Omental fat pad (tissue), 4 donors: ENCODE measurements at places on chromosomes 11 and 22.

- DNase-seq: no peak
Measured at GRCh38 chr11:121141066-121141465, 40.0 kb downstream of the TECTA start.

DNA sequence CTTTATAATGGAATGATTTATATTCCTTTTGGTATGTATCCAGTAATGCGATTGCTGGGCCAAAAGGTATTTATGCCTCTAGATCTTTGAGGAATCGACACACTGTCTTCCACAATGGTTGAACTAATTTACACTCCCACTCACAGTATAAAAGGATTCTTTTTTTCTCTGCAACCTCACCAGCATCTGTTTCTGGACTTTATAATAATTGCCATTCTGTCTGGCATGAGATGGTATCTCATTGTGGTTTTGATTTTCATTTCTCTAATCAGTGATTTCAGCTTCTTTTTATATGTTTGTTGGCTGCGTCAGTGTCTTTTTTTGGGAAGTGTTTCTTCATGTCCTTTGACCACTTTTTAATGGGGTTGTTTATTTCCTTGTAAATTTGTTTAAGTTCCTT is 679.3 kb downstream of the JRKL start:
- DNase-seq: no peak

- DNase-seq: no peak
Measured at GRCh38 chr11:65431451-65432099, 9.0 kb downstream of the NEAT1 start.

DNA sequence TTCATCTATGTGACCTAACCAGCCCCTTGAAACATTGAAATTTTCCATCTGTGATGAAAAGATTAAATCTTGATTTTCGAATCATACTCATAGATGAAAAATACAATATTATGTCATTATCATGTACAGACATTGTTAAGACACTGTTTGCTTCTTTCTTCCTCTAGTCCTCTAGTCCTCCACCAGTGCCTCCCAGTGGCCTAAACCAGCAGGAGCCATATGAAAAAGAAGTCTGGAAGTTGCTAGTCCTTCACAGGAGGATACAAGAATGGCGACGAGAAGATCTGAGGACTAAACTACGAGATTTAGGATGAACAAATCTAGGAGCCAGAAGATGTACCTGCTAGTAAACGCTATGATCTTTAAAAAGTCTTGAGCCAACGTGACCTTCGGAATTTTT is 134.1 kb downstream of the SLC17A6 start:
- DNase-seq: no peak

GRCh38 chr22:34160141-34160783 is 240.0 kb upstream of the LARGE1 start:
- no peak for DNase-seq

DNA sequence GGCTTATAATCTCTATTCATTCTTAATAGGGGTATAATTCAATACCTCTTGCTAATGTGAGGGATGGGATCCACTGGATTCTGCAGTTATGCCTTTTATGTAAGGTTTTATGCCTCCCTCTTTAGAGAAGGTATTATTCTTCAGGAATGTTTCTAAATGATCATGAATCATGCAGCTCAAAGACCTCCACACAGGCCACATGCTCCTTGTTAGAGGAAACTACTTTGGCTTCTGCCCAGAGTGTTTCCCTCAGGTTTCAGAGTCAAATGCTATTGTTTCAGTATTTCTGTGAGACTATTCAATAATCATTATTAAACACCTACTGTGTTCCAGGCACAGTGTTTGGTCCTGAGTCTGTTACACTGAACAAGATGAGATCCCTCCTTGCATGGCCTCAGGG is 115.9 kb downstream of the RAB38 start:
- no peak for DNase-seq

DNA sequence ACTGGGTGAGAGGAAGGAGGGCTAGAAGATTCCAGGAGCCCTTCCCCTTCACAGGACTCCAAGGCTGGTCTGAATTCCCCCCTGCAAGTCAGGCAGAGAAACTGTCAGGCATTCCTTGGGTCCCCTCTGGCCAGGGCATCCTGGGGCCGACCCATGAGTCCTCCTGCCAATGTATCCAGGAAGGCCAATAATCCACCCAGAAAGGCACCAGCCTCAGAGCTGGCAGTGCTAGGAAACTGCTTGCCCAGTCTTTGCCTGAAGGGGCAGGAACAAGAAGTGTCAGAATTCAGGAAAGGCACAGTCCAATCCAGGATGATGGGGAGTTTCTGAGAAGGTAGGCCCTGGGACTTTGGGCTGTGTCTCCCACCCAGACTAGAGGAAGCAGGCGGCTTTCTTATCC is 41.0 kb downstream of the BUD13 start:
- DNase-seq: no peak

GRCh38 chr11:133160754-133161153 is 371.5 kb downstream of the OPCML start:
- DNase-seq: no peak

GRCh38 chr11:79456501-79456900 is 15.7 kb upstream of the TENM4 start:
- DNase-seq: no peak

GRCh38 chr22:22821340-22821739 is 66.3 kb upstream of the IGLL5 start:
- DNase-seq: no peak

DNA sequence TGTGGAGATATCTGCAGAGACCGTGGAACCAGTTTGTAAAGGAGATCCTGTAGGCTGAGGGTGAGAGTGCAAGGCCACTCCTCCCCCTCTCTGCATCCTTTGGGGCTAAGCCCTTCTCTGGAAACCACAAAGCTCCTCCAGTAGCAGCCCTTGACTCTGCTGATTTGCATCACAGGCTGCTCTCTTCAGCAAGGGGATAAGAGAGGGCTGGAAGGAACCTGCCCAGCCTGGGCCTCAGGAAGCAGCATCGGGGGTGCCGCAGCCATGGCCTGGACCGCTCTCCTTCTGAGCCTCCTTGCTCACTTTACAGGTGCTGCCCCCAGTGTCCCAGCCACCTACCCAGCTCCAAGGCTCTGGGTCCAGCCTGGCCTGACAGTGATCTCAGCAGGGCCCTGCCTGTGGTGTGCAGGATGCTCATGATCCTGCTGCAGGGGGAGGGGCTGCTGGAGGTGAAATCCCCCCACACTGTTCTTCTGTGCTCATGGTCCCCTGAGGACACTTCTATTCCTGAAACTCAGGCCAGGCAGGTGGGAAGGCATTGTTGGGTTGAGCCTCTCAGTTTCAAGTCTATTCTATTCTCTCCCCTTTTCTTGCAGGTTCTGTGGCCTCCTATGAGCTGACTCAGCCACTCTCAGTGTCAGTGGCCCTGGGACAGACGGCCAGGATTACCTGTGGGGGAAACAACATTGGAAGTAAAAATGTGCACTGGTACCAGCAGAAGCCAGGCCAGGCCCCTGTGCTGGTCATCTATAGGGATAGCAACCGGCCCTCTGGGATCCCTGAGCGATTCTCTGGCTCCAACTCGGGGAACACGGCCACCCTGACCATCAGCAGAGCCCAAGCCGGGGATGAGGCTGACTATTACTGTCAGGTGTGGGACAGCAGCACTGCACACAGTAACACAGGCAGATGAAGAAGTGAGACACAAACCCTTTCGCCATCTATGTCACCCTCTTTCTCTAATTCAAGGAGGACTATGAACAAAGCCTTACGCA is 68.5 kb upstream of the IGLL5 start:
- no peak for DNase-seq

GRCh38 chr22:49965091-49966040 is 4.8 kb downstream of the PIM3 start:
- peak; percentile 21 for DNase-seq

DNA sequence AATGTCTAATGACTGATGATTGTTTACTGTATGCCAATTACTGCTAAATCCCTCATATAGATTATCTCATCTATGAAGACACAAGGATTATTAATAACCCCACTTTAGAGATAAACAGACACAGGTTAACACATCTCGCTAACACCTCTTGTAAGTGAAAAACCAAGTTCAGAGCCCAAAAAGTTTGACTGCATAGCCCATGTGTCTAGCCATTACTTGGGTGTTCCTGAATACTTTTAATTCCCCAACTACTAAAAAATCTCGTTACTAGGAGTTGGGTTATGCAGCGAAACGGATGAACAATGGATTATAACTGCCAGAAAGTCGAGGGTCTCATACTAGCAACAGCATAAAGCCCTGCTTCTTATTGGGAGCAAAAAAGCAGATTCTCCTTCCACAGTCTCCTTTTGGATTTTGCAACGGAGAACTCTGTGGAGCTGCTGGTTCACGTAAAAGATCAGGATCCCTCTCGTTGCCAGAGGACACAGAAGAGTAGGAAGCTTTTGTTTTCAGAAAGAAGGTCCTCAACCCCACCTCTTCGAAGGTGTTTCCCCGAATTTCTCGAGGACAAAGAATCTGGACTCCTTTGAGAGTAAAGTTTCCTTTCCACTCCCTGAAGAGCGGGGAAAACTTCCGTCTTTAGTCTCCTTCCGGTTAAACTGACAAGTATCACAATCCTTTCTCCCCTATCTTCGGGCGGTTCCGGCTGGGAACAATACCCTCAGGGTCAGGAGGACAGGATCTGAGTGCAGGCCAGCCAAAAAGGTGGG is 979 bp downstream of the ZBED5 start:
- no peak for DNase-seq

GRCh38 chr22:19107730-19108074 is 14.5 kb downstream of the DGCR2 start:
- no peak for DNase-seq

DNA sequence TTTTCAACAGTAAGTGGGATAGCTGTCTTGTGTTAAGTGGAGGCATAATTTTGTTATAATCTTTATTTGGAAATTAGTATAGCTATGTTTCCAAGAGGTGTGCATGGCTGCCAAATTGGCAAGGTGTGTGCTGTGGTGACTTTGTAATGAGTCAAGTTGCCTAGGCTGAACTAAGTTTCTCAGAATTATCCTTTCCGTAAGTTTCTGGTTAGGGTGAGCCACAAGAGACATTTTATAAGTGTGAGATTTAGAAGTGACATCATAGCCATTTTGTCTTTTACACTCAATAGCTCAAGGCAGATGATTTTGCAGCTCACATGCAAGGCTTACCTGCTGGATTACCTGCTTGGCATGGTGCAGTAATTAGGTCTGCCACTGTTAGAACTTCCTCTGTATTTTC is 90.3 kb downstream of the C11orf87 start:
- no peak for DNase-seq

GRCh38 chr22:21623648-21623970 is 6.2 kb downstream of the YDJC start:
- DNase-seq: no peak

- no peak for DNase-seq
Measured at GRCh38 chr11:17405232-17406005, 17.0 kb upstream of the KCNJ11 start.

- DNase-seq: no peak
Measured at GRCh38 chr11:63427971-63428508, 58.5 kb downstream of the SLC22A9 start.

DNA sequence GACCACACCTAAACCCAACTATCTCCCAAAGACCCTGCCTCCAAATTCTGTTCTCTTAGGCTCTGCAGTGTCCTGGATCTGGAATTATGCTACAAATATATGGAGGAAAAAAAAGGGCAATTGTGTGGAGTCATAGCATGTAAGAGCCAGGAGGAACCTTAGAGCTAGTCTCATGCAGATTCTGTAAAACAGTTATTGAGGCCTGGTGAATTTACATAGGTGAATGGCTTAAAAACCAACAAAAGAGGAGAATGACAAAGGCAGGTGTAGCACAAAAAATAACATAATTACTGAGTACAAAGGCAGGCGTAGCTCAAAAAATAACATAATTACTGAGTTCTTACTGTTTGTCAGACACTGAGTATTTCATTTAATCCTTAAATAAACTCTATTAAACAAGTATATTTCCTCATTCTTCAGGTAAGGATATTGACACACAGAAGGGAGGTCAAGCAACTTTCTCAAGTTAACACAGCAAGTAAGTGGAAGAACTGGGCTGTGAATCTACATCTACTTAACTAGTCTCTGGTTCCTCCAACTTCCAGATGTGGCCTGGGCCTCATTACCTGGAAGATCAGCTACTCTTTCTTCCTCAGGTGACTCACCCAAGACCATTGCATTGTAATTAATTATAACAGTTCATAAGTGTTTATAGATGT is 938.9 kb upstream of the TENM4 start:
- DNase-seq: no peak

GRCh38 chr11:36061471-36061870 is 117.6 kb downstream of the LDLRAD3 start:
- no peak for DNase-seq

GRCh38 chr11:109519253-109519652 is 97.3 kb downstream of the C11orf87 start:
- DNase-seq: no peak

DNA sequence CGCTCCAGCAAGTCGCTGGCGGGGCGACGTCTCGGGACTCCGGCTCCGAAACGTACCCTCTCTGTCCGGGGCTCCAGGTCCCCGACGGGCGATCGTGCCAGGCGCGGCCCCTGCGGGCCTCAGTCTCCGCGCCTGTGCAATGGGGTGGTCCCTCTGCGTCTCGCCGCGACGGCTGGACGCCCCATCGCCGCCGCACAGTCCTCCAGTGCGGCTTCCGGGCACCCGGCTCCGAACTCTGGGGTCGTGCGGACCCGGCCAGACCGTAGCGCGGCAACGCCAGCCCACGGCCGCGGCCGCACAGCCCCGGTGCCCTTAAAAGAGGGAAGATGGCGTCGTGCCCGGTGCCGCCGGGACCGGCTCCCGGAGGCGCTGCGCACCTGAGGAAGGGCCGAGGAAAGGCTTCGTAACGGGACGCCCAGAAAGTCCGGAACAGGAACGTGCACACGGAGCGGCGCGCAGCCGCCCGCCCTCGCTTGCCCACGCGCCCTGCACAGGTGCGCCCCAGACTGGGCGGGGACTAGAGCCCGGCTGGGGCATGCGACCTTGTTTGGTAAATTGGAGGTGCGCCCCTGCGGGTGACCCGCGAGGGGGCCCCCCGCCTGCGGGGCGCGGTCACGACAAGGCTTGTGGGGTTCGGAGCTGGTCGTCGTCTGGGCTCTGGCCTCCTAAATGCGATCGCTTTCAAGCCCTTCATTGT is 525 bp downstream of the BIK start:
- no peak for DNase-seq

- no peak for DNase-seq
Measured at GRCh38 chr11:87859636-87860035, 315.6 kb downstream of the RAB38 start.
